ENCODE measurements at places on chromosomes 2 and 18.
A peak's percentile ranks its signal among the peaks of the same experiment; 100 is the strongest.

- no peak for DNase-seq
Measured at GRCh38 chr2:43305517-43305916, 79.1 kb upstream of the ZFP36L2 start.

DNA sequence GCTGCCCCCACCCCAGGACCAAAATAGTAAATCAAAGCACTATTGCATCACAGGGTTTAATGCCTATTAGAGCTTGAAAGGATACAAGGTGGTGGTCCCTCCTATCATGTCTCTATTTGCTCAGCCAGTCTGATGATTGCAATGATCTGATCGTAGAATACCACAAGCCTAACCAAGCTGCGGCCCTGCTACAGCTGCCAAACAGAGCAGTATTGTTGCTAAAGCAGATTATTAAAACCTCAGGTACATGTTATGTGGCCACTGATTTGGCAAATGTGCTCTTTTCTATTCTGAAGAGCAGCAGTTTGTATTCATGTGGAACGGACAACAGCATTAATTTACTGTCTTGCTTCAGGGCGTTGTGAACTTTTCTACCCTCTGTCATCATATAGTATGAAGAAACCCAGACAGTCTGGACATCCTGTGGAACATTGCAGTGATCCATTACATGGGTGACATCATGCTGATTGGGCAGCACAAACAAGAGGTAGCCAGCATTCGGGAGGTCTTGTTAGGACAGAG lies 8.4 kb upstream of the VAPA start:
- no peak for DNase-seq

DNA sequence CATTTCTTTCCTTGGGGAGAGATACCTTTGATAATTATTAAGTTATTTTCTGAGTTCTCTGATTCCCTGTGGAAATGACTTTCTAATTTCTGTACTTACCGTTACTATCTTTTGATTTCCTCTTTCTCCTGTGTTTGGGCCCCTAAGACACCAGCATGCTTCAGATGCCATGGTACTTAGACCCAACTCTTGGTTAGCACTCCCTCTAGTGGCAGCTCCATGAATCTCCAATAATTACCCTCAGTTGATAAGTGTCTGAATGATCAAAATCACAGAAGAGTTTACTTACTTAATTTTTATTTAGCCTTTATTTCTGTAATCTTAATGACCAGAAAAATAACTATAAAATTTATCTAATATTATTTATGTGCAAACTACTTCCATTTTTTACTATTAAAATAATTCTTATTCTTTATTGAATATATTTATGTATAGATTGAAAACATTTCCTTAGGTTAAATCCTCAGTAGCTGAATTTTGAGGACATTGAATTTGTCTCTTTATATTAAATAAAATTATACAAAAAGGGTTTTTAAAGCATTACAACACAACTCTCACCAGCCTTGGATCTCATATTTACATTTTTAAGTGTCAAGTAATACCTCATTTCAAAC lies 300.4 kb downstream of the KCNS3 start:
- no peak for DNase-seq

GRCh38 chr2:10136101-10136934 lies 13.8 kb downstream of the RRM2 start:
- no peak for DNase-seq

DNA sequence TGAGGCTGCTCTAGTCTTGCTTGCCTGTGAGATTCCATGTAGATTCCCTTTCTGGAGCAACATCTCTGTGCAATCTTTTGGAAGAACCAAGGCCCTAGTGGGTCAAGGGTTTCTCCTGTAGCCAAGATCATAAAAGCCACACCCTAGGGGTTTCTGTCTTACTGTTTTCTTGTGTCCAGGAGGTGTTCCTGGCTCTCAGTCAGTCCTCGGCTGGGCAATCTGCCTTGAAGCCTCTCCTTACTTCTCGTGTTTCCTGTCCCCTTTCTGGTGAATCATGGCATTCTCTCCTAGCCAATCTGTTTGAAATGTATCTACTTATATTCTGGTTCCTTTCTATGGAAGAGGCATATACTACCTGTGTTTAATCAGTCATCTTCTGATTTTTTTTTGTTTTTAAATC lies 484.8 kb upstream of the UBE2E3 start:
- DNase-seq: no peak

DNA sequence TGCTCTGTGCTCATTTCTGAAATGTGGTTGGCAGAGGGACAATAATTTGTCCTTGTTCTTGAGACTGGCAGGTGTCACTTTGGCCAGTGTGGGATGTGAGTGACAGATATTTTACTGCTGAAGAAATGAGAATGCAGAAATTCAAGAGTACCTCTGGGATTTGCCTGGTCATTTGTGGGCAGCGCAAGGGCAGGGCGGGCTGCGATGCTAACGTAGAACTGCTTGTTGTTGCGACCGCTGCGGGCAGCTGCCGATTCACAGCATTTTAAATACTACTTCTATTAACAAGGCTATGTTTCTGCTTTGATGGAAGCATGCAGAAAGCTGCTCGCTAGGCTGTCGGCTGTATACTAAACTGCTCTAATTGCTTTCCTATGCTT lies 268.6 kb downstream of the FIGN start:
- no peak for DNase-seq

- no peak for DNase-seq
Measured at GRCh38 chr2:96111823-96112500, 4.4 kb downstream of the ADRA2B start.

- no peak for DNase-seq
Measured at GRCh38 chr18:58024139-58024538, 19.9 kb upstream of the NEDD4L start.

DNA sequence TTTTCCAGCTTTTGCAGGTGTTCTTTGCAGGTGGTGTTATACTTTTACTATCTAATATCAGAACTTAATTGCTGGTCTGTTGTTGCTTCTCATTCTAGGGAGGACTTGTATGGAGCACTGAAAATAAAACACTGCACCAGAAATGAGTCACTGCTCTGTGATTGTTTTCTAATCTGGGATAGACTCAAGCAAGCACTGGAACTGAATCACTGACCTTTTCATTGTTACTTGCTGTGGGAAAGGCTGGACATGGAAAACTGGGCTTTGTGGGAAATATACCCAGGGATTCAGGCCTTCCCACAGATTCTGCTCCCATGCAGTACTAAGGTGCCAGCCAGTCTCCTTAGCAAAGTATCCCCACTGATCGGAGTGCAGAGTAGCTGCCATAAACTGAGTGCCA lies 470.0 kb upstream of the GCFC2 start:
- DNase-seq: no peak

GRCh38 chr2:55901322-55901721 lies 22.3 kb downstream of the EFEMP1 start:
- no peak for DNase-seq

GRCh38 chr18:11733031-11733430 lies 44.0 kb downstream of the GNAL start:
- DNase-seq: peak; percentile 41

- no peak for DNase-seq
Measured at GRCh38 chr2:29726976-29727375, 194.4 kb downstream of the ALK start.

DNA sequence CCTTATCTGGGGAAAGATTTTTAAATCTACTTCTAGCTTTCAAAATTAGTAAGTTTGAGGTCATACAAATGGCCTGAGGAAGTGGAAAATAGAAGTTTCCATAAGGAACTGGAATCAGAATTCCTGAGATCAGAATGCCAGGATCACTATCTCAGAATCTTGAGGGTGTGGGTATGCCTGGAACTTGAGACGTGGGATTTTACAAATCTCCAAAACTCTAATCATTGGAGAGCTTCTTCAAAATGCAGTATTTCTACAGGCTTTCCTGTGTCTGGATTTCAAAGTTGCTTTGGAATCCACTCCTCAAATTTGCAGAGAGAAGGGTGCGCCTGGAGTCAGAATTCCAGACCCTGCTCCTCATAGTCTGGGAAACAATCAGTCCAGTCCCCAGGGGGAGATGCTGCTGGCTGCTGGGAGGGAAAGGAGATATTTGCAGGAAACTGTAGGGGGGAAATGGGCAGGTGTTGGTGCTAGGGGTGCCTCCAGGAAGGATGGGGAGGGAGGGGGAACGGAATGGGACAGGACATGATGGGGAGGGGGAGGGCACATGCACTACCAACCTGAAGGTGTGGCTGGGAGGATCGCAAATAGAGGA lies 31.0 kb upstream of the CATIP start:
- no peak for DNase-seq

- DNase-seq: no peak
Measured at GRCh38 chr2:223101340-223102039, 49.5 kb downstream of the KCNE4 start.

GRCh38 chr18:47346016-47346415 lies 94.6 kb upstream of the SKOR2 start:
- no peak for DNase-seq

DNA sequence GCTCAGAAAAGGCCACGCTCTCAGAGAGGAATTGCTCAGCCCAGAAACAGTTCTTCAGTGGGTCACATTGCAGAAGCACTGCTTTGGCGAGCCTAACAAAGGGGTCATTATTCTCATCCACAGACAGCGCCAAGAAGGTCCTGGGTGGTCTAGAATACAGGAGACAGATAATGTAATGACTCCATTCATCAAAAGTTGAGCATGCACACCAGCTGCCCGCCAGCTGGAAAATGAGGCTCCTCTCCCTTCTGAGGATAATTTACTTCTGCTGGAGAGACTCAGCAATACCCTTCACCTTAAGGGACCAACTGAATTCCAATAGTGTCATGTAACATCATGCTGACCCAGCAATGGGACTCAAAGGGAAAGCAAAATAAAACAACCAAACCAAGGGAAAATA lies 79.9 kb downstream of the TRIB2 start:
- DNase-seq: no peak

- no peak for DNase-seq
Measured at GRCh38 chr2:97907369-97908100, 88.2 kb downstream of the TMEM131 start.

GRCh38 chr2:230231251-230231650 lies 5.7 kb downstream of the SP140 start:
- no peak for DNase-seq

- no peak for DNase-seq
Measured at GRCh38 chr2:210190345-210190744, 19.1 kb upstream of the KANSL1L start.

- DNase-seq: no peak
Measured at GRCh38 chr2:142868229-142868762, 9.2 kb upstream of the KYNU start.

DNA sequence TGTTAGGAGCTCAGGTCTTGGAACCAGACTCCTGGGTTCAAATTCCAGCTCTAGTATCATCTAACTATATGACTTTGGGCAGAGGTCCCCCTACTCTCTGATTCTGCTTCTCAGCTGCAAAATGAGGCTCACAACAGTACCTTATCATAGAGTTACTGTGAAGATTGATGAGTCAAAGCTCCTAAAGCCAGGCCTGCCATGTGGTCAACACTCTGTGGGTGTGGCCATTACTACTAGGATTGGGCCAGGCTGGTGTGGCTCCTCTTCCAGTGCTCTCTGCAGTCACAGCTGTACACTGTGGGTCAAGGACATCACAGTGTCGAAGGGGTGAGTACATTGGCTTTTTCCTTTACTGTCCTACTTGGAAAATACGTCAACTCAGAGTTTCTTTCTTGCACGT lies 22.6 kb downstream of the CAPN13 start:
- no peak for DNase-seq

GRCh38 chr2:229417916-229418315 lies 146.8 kb upstream of the PID1 start:
- no peak for DNase-seq

- DNase-seq: no peak
Measured at GRCh38 chr2:28617502-28618184, 121.8 kb downstream of the PLB1 start.

GRCh38 chr2:189512879-189513278 lies 67.7 kb downstream of the SLC40A1 start:
- no peak for DNase-seq

DNA sequence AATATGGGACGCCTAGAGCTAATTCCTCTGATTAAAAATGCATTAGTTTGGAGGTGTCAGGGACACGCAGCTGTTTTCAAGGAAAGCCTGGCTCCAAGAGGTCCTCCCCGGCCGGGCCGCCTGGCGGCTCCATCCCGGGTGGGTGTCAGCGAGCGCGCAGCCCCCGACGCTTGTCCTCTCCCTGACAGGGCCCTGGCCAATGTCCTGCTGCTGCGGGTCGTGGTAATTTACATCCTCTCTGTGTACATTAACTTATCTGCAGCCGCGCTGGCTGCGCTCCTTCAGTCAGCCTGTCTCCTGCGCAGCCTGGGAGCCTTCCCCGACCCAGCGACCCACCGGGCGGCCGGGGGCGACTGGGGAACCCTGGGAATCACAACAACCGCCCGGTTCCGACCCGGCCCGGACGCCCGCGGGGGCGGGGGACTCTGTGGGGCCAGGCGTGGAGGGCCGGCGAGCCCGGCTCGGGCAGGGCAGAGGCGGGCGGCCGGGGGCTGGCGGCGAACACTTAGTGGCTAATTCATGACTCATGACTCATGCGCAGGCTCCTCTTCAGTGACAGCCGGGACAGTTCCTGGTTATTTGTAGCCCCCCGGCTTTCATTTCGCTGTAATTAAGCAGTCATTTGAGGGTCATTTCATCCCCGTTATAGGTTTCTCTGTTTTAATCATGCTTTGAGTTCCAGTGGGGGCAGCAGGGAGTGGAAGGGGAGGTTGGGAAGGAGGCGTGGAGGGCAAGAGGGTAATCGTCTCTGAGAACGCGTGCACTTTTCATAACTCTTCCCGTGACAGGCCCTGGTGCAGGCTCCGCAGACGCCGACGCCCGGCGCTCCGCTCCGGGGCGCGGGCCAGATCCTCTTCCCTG lies 141.9 kb upstream of the CTAGE1 start:
- DNase-seq: no peak

- no peak for DNase-seq
Measured at GRCh38 chr2:129904532-129905446, 74.7 kb upstream of the RAB6C start.

- no peak for DNase-seq
Measured at GRCh38 chr2:88563129-88563528, 64.1 kb downstream of the EIF2AK3 start.

- no peak for DNase-seq
Measured at GRCh38 chr2:222761888-222762287, 90.4 kb downstream of the MOGAT1 start.

- DNase-seq: no peak
Measured at GRCh38 chr2:217610401-217610814, 392.4 kb downstream of the TNS1 start.

DNA sequence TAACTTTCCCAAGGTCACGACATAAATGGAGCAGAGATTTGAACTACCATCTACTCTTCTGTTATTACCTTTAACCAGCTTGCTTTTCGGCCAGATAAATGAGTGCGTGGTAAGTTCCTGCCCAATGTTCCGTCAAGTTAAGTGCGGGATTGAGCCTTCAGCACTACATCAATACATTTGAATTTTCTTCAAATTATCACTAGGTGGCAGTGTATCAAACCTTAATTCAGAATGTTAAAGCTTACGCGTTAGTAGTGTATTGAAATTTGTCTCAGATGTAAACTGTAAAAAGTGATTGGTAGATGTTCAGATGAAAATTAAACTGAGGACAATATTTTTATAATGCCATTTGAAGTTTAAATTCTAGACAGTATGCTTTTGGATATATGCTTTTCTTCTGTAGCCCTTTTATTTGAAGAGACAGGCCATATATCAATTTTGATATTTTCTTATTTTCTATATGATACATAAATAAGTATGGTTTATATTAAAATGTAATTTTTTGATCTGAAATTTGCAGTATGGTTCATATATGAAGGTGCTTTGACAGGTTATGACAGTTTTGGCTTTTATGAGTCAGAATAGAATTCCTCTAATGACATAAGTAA lies 681.3 kb downstream of the ADCYAP1 start:
- no peak for DNase-seq

- DNase-seq: no peak
Measured at GRCh38 chr2:24881158-24881557, 38.9 kb downstream of the ADCY3 start.

- no peak for DNase-seq
Measured at GRCh38 chr18:80200932-80201672, 46.2 kb downstream of the PARD6G start.

All from anterior cingulate cortex (tissue), 58 donors.